ENCODE measurements at places on chromosomes 2 and 18.

GRCh38 chr18:27931535-27931934, 245.4 kb downstream of the CDH2 start:
- DNase-seq = no peak

DNA sequence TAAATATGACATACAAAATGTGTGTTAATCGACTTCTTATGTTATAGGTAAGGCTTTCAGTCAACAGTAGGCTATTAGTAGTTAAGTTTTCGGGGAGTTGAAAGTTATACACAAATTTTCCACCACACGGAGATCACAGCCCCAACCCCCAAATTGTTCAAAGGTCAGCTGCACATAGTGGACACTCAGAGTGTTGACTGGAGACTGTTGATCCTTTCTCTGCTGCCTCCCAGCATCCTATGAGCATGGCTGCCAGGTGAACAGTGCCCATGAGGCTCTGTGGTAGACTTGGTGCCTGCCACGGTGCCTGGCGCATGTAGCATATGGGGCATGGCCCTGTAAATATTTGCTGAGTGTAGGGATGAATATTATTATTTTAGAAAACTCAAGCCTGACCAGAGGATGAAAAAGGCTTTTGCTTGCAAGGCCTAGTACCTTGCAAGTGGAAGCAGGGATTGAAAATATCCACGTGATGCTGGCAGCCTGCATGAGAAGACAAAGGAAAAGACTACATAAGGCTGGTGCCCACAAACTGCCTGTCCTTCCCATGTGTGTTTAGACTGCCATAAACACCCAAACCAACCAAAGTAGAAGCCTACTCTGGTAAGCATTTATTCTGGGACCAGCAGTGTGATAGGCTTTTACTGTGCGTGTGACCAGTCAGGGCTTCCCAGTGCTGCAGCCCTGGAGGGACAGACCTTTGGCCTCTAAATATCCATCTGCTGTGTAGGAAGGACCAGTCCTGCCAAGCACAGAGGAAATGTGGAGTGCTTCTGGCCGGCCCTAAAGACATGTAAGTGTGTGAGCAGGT, 226.1 kb downstream of the LDLRAD4 start:
- DNase-seq = no peak

- DNase-seq = no peak
Observed at GRCh38 chr2:172100935-172101820, 1.5 kb downstream of the DLX2 start.

- DNase-seq = no peak
Observed at GRCh38 chr2:170694316-170694715, 20.8 kb upstream of the SP5 start.

GRCh38 chr2:54572636-54573536, 116.8 kb downstream of the SPTBN1 start:
- DNase-seq = no peak

GRCh38 chr18:58596265-58596681, 32.6 kb downstream of the ALPK2 start:
- no peak for DNase-seq

GRCh38 chr2:168030862-168031624, 216.4 kb downstream of the STK39 start:
- DNase-seq = no peak

GRCh38 chr2:237092920-237093781, 7.5 kb downstream of the COPS8 start:
- DNase-seq = no peak

GRCh38 chr2:235005023-235005422, 53.2 kb downstream of the SH3BP4 start:
- no peak for DNase-seq

DNA sequence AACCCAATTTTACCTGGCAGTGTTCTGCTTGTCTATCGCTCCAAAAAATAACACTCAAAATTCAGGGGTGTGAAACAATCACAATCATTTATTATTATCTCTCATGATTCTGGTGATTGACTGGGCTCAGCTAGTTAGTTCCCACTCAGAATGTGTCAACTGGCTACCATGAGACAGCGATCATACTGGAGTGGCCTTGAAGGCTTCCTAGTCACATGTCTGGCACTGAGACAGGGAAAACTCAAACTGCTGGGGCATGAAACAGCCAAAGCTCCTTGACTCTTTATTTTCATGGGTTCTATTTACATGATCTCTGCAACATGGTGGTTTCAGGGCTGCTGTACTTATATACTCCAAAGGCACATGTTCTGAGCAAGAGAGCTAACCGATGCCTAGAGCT, 6.2 kb upstream of the ANXA4 start:
- no peak for DNase-seq

DNA sequence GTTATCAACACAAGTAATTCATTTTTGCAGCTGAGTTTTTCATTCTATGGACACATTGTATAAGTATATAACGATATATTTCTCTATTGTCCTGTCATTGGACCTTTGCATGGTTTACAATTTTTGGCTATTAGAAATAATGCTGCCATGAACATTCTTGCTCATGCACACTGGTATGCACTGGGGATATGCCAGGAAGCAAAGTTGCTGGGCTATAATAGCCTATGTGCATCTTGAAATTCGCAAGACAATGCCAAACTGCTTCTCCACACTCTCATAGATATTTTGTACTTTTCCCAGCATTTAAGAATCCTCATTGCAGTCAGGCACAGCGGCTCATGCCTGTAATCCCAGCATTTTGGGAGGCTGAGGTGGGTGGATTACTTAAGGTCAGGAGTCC, 852.6 kb upstream of the ID2 start:
- DNase-seq = no peak

DNA sequence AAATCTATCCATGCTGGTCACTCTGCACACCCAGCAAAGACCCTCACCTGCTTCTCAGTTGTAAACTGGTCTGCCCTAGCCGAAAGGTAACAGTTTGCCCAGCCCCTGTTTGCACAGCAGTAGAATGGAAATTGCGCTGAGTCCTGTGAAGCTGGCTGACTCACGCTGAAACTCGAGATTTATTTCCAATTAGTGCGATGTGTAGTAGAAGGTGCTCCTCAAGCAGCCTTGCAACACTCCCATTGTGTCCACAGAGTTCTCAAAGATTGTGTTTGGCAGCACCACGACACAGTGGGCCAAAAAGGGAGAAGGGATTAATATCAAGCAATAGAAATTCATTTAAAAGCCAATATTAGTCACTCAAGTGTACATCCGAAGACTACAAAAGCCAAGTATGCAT, 21.7 kb upstream of the APCDD1 start:
- no peak for DNase-seq

- DNase-seq = no peak
Observed at GRCh38 chr2:208565690-208566416, 159.3 kb downstream of the PTH2R start.

- peak; percentile 57 for DNase-seq
Observed at GRCh38 chr2:43221124-43221762, 5.2 kb downstream of the ZFP36L2 start.

DNA sequence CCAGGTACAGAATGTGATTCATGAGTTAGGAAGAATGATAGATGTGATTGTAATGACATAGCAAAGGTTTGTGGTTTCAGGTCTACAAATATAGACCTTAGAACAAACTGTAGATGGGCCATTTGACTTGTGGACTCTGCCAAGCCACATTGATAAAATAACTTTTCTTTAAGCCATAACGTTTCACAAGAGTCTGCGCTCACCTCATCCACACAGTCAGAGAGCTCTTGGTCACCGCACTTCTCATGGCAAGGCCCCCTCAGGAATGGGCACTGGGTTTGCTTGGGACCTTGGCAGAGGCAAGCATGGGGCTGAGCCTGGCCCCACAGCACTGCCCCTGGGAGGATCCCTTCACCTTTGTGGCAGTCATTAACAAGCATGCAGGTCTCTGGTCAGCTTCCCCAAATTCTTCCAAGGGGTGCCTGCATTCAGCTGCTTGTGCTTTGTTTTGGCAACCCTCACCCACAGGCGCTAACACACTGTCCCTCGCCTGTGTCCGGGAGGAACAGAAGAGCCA, 14.0 kb downstream of the ARMC9 start:
- no peak for DNase-seq

- no peak for DNase-seq
Observed at GRCh38 chr18:29313312-29313711, 1136.4 kb upstream of the CDH2 start.

DNA sequence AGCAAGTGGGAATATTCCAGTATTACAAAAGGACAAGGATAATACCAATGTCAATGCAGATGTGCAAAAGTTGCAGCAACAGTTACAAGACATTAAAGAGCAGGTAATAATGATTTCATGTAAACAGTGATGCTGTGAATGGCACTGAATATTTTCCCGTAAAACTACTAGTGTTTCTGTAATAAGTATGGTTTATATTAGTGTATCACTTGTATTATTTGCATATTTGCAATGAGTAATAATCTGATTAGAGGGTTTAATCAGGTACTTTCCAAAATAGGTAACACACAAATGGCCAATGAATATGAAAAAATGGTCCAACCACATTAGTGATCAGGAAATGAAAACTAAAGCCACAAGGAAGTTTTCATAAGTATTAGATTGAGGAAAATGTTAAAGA, 118.0 kb downstream of the MIB1 start:
- no peak for DNase-seq

- no peak for DNase-seq
Observed at GRCh38 chr2:96095116-96095636, 21.2 kb downstream of the ADRA2B start.

GRCh38 chr2:19739256-19739655, 162.5 kb downstream of the TTC32 start:
- DNase-seq = no peak

- no peak for DNase-seq
Observed at GRCh38 chr18:58348517-58348916, 280.4 kb downstream of the ALPK2 start.

DNA sequence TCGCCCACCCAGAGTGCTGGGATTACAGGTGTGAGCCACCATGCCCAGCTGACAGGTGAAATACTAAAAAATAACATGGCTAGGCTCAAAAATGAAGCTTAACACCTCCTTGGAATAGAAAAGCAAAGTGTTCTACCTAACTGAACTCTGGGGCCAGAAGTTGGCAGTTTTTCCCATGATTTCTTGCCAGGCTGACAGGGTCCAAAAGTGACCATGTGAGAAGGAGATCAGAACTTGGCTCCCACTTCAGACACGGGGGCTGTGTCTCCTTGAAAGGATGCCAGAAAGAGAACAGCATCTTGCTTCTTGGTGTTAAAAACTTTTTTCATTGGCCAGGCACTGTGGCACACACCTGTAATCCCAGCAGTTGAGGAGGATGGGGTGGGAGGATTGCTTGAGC, 47.0 kb downstream of the BMPR2 start:
- no peak for DNase-seq

GRCh38 chr18:9135912-9136314, 668 bp upstream of the ANKRD12 start:
- no peak for DNase-seq

DNA sequence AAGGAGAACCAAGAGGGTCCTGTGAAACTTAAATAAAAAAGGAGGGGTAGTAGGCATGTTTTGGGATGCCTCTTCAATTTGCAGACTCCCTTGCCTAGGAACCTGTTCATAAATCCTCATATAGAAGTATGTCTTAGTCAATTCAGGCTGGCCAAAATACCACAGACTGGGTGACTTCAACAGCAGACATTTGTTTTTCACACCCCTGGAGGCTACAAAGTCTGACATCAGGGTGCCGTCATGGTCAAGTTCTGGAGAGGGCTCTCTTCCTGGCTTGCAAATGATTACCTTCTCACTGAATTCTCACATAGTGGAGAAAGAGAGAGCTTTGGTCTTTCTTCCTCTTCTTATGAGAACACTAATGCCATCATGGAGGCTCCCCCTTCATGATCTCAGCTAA, 4.1 kb upstream of the TCF4 start:
- no peak for DNase-seq

GRCh38 chr2:24739354-24740025, 53.7 kb downstream of the PTRHD1 start:
- DNase-seq = no peak

GRCh38 chr2:241064008-241064801, 37.9 kb downstream of the MTERF4 start:
- DNase-seq = peak; percentile 56

DNA sequence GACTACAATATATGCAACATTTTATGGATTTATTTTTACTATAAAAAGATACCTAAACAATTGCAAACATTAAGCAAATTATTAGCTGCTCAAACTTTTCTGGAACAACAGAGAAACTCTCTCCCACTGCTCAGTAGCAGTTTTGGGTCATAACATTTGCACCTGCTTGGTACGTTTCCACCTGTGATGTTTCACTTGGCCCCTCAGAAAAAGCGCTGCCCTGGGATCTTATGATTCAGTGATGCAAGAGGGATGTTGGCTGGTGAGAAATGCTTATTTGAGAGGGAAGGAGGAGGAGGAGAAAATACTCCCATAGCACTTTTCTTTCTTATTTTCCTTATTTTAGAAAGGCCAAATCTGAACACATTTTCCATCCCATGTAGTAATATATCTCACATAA, 9.2 kb downstream of the IRS1 start:
- DNase-seq = no peak

GRCh38 chr18:434410-434809, 66.1 kb downstream of the COLEC12 start:
- DNase-seq = no peak

GRCh38 chr18:23856466-23857163, 157.9 kb upstream of the TTC39C start:
- no peak for DNase-seq

- DNase-seq = no peak
Observed at GRCh38 chr2:100272841-100273329, 49.4 kb downstream of the LONRF2 start.

GRCh38 chr18:60987963-60988362, 345.3 kb upstream of the CDH20 start:
- no peak for DNase-seq
